Activated B cell treated with CpG ODN at 0.5 μM for 24 hours (primary cell): ENCODE measurements at places on chromosomes 3 and 15. TPM values are rescaled to one million over a fixed set of nuclear protein-coding genes. Genes with fewer than 3 reads are reported as not detected.

Gene DUOX1
- 0.11 and 0.39 TPM in 2 replicates for total RNA-seq

Gene USP3
- total RNA-seq, result 92.7 and 110 TPM in 2 replicates

Gene SGO1
- 5.9 and 7.2 TPM in 2 replicates for total RNA-seq

Gene IMPG2
- 0.20 and 0.29 TPM in 2 replicates for total RNA-seq

Gene HHLA2
- 1.00 and 1.1 TPM in 2 replicates for total RNA-seq

Gene ECE2
- not detected in 2 replicates for total RNA-seq

Gene MAP6D1
- total RNA-seq, result 0.78 and 1.9 TPM in 2 replicates

GRCh38 chr3:114756506-114757279, 390.4 kb downstream of the ZBTB20 start:
- no peaks in the 10 kb centered on the region for H3K27me3 ChIP-seq
- peak overlapping the region; percentile 61 for H3K27ac ChIP-seq
- peaks cover 24% of the 10 kb centered on the region for H3K4me1 ChIP-seq
- DNase-seq, result no peak
- H3K4me3 ChIP-seq, result no peak overlapping the region

DNA sequence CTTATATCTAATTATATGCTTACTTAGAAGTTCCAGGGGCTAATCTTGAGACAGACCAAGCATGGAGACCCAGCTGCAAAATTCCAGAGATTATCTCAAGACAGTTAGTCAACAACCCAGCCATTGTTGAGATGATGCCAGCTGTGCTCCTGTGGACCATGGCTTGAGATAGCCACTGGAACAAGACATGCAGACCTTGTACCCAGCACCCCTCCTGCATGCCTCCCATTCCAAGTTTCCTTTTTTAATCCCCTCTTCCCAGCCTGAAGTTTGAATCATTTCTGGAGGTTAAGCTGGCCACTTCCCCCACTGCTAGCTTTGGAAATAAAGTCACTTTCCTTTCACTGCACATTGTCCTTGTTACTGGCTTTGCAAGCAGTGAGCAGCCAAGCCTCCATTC, 53.8 kb downstream of the IMPG2 start:
- no peaks in the 10 kb centered on the region for H3K27me3 ChIP-seq
- no peak for DNase-seq
- H3K4me3 ChIP-seq, result no peak overlapping the region

DNA sequence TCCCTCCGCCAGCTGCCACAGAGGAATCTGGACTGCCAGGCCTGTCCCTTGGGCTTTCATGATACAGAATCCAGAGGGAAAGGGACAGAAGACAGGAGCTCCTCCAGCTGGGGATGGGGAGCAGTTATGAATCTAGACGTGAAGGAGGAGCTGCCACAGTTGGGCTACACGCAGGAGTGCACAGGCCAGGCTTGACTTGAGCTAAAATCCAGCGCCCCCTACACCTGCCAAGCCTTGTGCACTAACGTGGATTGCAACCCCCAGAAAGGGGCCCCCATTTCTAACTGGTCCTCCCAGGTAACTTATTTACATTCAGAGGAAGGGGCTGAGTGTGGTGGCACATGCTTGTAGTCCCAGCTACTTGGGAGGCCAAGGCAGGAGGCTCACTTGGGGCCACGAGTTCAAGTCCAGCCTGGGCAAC, 14.3 kb downstream of the KLHL6 start:
- H3K27me3 ChIP-seq, result no peaks in the 10 kb centered on the region
- peaks cover 99% of the 10 kb centered on the region for H3K4me1 ChIP-seq
- DNase-seq, result no peak
- peaks cover 15% of the 10 kb centered on the region for H3K36me3 ChIP-seq
- H3K4me3 ChIP-seq, result peak overlapping the region; percentile 78

- H3K4me1 ChIP-seq, result no peaks in the 10 kb centered on the region
- H3K4me3 ChIP-seq, result no peak overlapping the region
- H3K27me3 ChIP-seq, result no peaks in the 10 kb centered on the region
- no peaks in the 10 kb centered on the region for H3K36me3 ChIP-seq
Observed at GRCh38 chr15:70974004-70974832, 81.6 kb downstream of the LRRC49 start.

GRCh38 chr3:44419116-44419922, 58.2 kb downstream of the ZNF445 start:
- H3K4me1 ChIP-seq, result no peaks in the 10 kb centered on the region
- no peak overlapping the region for H3K4me3 ChIP-seq

DNA sequence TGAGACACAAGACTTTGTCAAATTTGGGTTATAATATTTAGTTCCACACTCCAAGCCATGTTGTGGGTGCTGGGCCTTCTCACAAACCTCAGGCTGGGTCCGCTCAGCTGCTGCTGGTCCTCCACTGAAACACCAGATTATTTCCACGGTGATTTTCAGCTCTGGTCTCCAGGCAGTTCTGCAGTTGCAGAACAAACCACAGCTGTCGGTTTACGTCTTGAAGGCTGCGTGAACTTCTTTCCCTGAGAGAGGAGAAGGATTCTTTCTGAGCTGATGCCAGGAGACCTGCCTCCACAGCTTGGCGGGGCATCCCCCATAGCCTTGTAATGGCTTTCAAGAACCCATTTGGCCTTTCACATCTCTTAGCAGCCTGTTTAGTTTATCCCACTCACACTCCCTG, 16.2 kb downstream of the GALNT15 start:
- no peak overlapping the region for H3K4me3 ChIP-seq
- H3K27me3 ChIP-seq, result peaks cover 5% of the 10 kb centered on the region
- H3K4me1 ChIP-seq, result no peaks in the 10 kb centered on the region
- H3K36me3 ChIP-seq, result no peaks in the 10 kb centered on the region
- H3K27ac ChIP-seq, result no peak overlapping the region

- no peaks in the 10 kb centered on the region for H3K27me3 ChIP-seq
- no peak overlapping the region for H3K27ac ChIP-seq
- H3K4me3 ChIP-seq, result no peak overlapping the region
- DNase-seq, result no peak
Observed at GRCh38 chr3:157347577-157348303, 88.9 kb upstream of the PTX3 start.

DNA sequence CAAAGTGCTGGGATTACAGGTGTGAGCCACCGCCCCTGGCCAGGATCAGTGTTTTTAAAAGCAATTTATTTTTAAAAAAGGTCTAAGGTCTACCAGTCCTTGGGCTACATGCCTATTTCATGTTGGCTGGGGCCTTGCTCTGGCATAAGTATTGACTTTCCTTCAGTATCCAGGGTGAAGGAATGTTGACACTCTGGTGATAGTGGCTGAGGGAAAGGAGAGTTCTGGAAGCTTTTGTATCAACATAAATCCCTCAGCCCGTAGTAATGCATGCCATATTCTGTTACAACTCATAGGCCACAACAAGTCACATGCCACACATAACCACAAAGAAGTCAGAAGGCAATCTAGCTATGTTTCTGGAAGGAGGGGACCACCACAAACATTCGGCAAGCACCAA, 273.9 kb downstream of the ROBO2 start:
- no peak for DNase-seq
- no peak overlapping the region for H3K4me3 ChIP-seq
- no peaks in the 10 kb centered on the region for H3K27me3 ChIP-seq
- H3K4me1 ChIP-seq, result no peaks in the 10 kb centered on the region
- no peak overlapping the region for H3K27ac ChIP-seq

DNA sequence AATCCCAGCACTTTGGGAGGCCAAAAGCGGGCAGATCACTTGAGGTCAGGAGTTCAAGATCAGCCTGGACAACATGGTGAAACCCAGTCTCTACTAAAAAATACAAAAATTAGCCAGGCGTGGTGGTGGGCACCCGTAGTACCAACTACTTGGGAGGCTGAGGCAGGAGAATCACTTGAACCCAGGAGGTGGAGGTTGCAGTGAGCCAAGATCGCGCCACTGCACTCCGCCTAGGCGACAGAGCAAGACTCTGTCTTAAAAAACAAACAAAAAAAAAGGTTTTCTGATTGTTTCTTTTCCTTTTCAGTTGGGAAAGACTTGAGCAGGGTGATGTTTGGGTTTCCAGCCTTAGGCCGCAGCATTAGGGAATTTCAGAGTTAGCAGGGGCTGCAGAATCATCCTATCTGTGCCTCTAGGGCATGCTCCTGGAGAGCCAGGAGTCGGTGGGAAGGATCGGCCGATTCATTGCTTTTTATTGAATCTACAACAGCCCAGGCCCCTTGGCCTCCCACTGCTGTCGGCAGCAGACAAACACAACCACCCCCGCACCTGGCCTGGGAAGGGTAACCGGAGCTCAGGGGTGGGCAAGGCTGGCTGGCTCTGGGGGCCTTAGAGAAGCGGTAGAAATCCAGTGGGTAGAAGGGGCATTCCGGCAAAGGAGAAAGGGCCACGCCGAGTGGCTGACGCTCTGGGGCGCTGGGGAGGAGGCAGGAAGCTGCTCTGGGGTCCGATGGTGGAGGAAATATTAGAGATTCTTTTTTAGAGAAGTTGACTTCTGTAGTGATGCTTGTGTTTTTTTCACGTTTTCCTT, 6.3 kb downstream of the CHAC1 start:
- peaks cover 22% of the 10 kb centered on the region for H3K36me3 ChIP-seq
- peaks cover 13% of the 10 kb centered on the region for H3K4me1 ChIP-seq
- no peak for DNase-seq
- peak overlapping the region; percentile 5 for H3K4me3 ChIP-seq
- H3K27ac ChIP-seq, result peak overlapping the region; percentile 57
